Hindlimb muscle (tissue), 1 donor: ENCODE measurements at places on chromosomes 7 and 10.

DNA sequence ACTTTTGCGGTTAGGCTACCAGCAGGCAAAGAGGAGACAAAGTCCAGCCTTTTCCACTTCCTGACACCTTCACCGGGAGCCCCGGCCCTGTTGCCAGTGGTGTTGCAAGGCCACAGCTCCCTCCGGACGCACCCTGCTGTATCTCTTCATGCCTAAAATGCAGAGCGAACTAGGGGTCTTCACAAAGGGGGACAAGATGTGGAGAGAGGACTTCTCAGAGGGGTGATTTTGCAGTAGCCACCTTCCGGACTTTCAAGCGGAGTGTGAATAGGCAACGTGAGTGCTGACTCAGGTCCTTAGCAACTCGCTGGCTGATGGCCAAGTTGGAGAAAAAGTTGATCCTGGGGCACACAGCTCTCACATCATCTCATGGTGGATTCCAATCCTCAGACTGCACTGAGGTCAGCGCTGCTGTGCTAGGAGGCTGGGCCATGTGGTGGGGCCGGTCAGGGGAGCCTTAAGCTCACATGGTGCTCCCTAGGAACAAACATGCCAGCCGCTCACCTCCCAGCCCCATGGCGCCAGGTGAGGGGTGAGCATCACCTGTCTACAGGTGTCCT, 166.3 kb downstream of the LCOR start:
- DNase-seq, result no peak

GRCh38 chr7:95691464-95691863, 80.9 kb upstream of the DYNC1I1 start:
- no peak for DNase-seq

DNA sequence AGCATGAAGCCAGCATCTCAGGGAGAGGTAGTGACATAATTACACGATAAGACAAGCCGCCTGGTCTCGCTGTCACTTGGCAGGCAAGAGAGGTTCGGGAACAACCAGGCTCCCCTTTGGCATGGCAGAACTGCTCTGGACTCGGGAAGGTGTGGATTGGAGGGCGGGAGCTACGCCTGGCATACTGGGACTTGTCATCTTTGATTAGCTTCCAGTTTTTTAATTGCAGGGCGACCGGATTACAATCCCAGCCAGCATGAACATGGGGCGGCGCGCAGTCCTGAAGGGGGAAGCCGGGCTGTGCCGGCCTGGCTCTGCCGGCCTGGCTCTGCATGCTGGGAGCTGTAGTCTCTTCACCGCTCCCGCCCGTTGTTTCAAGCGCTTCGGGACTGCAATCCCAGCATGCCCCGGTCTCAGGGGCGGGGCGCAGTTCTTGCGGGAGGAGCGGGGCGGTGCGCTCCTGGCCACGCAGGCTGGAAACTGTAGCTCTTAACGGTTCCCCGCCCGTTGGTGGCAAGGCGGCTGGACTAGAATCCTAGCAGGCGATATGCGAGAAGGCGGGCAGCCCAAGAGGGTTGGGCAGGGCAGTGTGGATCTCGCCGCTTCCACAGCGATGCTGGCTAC, 45.5 kb upstream of the ZNF716 start:
- DNase-seq, result no peak

- no peak for DNase-seq
Observed at GRCh38 chr10:93762979-93763391, 5.2 kb downstream of the LGI1 start.

DNA sequence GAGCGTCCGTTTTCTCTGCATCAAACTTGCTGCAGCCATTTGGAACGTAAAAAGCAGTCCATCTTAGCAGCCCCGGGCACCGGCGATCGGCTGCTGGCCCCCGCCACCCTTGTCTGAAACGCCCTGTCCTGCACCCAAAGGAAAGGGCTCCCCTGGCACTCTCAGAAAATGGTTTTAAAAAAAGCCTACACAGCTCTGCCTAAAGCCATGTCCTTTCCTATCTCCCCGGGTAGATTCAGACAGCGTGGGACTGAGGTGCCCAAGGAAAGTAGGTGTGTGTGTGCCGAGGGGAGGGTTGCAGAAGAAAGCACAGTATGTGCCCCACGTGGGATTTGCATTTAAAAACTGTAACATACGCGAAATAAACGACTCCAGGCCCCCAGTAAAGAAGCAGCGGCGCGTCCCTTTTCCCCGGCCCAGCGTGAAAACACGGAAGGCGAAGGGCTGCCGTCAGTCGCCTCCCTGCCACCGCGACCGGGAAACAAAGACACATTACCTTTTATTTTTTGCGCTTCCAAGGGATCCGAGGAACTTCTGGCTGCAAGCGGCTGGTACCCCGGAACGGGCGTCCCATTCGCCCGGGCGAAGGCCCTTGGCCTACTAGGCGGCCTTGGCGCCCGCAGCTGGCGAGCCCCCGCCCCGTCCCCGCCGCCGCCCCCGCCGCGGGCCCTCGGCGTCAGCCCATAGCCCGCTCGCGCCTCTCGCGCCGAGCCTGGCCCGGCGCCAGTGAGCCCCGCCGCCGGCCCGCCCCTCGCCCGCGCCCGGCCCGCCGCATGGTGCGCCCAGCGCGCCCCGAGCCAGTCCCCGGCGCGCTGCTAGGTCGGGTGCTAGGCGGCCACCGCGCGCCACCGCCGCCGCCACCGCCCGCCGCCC, 304.6 kb downstream of the PRPF18 start:
- DNase-seq, result peak; percentile 38

DNA sequence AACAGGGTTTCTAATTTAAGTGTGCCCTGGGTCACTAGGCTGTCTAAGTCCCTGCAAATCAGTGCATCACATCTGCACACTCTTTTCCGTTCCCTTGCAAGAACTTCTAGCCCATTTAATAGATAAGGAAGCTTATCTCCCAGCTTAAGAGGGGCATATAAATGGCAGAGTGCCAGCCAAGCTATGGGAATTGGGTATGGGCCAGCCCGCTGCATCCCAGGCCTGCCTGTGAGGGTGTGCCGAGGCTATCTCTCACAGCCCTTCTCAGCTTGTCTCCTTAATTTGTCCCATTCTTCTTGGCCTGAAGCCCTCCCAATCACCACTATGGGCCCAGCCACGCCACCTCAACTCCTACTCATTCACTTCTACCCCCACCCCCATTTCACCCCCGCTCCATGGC, 14.7 kb downstream of the AQP1 start:
- DNase-seq, result no peak

DNA sequence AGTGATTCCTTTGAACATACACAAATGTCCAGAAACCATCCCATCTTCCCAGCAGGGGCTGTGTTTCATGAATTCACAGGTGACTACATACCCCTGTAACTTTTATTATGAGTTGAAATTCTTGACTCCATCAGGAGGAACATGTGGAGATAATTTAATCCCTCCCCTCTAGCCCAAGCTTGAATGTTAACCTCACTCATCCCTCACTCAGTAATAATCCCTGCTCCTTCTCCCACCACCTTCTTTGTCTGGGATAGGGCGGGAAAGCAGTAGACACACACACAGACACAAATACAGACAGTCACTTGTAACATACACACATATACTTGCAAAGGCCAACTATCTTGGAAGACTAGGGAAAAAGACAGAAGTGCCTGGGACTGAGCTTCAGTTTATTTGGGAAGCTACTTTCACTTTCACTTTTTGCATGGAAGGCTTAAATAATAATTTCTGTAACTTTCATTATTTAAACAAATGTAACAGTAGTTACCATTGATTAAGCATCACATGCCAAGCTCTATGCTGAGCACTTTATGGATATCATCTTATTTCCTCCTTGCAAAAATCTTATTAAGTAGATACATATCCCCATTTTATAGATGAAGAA, 7.3 kb downstream of the AASS start:
- peak; percentile 15 for DNase-seq

DNA sequence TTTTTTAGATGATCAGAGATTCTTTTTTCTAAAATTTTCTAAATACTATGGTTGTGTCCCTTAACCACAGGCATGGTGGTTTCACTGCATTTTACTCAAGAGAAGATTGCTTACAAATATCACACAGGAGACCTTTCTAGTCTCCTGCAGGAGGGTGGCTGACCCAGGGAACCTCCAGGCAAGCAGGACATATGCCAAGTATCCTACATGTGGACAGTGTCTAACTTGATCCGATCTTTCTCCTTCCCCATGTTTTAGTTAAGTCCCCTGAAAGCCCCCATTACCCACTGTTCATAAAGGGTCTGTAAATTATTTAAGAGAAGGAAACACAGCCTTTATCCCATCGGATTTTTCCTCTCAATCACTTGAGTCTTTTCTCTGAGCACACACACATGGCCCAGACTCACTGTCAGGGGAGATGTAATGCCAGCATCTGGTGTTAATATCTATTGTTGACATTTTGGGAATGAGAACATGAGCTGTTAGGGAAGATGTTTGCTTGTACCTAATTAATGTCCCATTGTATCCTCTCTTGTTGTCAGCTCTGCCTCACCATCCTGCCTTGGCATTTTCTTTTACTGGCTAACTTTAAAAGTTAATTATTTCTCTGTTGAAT, 755.2 kb downstream of the AUTS2 start:
- DNase-seq, result no peak

GRCh38 chr7:141754939-141755338, 9.0 kb upstream of the TAS2R3 start:
- no peak for DNase-seq

GRCh38 chr10:50325449-50326171, 74.3 kb upstream of the ASAH2 start:
- DNase-seq, result no peak

DNA sequence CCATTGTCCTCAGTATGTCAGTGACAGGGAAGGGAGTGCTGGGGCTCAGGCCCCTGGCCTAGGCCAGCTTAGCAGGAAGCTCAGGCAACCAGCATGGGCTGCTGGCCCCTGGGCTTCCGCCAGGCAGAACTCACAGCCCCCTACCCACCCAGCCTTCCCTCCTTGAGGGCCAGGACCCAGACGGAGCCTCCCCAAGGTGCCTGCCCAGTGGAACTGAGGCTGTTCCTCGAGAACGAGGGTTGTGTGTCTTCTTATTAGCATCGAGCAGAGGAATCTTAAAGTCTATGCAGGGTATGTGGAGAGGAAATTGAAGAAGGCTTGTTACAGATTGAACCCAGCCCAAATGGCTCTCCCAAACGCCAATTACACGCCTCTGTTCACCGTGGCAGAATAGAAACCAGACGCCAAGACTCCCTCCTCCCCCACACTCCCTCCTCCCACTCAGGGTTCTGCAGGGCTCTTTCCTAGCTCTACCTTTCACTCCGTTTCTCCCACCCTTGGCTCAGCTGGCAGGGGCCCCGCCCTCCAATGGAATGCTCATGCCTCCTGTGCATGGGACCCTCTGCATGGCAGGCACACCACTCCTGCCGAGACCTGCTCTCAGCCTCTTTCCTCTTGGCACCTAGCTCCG, 134.4 kb downstream of the ZMIZ1 start:
- DNase-seq, result no peak

DNA sequence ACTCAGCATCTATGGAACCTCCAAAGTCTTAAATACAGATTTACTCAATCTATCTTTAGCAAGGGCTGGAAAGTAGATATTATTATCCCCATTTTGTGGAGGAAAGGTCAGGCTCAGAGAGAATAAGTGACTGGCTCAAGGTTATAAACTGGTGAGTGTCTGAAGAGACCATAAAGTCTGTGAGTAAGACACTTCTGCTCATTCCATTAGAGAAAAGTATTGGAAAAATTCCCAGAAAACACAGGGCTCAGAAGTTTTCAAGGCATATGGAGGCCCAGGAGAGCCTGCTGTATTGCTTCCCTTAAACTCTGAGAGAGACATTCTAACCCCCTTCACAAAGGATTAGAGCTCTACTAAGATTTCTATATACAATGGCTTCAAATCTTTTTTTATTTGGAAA, 134.8 kb downstream of the PCDH15 start:
- DNase-seq, result peak; percentile 9

DNA sequence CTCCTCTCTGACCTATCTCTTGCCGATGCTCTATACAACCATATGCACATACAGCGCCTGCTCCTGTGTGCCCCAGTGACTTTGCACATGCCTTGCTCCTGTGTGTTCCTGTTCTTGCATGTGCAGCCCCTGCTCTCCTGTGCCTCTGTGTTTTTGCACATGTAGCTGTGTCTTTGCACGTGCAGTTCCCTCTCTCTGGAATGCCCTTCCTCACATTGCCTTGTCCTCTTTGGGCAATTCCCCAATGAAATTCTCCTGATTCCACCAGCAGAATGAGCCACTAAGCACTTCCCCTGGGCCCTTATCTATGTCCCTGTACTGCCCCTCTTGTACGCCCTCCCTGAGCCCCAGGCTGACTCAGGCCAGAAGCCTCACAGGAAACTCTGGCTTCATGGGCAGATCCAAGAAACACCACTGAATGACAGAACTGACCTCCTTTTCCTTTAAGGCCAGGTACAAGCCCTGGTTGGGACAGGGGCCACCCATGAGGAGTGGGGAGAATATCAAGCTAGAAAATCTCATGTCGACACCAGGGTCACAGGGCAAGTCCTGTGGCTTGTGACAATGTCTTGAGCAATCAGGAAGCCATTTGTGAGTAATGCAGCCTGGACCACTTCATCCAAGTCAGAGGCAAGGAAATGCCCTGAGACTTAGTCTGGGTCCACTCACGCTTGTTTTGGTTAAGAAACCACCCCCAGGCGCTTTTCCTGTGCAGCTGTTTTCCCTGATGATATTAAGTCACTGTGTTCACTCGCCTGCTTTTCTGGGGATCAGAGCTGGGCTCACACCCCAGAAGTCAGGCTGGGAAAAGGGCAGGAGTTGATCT, 1.9 kb upstream of the ARHGAP22 start:
- no peak for DNase-seq

- DNase-seq, result no peak
Observed at GRCh38 chr10:31677195-31678138, 251.2 kb downstream of the ARHGAP12 start.

DNA sequence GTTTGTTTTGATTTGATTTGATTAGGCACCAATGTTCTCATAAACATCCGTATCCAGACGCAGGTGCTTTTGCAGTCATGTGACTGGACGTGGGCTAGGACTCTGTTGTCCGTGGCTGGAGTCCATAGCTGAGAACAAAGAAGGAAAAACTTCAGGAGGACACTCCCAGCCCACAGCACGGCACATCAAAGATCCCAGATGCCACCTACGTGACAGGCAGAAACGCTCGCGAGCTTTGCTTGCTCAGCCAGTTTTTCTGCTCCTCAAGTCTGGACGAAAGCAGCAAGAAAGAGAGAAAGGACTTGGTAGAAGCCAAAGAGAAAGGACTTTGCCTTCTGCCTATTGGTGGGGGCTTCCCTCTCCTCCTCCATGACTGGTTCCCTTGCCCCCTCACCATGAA, 6.9 kb upstream of the ZKSCAN1 start:
- no peak for DNase-seq

- DNase-seq, result peak; percentile 28
Observed at GRCh38 chr7:141685285-141686023, 16.5 kb downstream of the DENND11 start.

GRCh38 chr7:50353201-50353600, 48.7 kb downstream of the IKZF1 start:
- no peak for DNase-seq

GRCh38 chr7:115081772-115082171, 159.9 kb downstream of the MDFIC start:
- DNase-seq, result no peak

DNA sequence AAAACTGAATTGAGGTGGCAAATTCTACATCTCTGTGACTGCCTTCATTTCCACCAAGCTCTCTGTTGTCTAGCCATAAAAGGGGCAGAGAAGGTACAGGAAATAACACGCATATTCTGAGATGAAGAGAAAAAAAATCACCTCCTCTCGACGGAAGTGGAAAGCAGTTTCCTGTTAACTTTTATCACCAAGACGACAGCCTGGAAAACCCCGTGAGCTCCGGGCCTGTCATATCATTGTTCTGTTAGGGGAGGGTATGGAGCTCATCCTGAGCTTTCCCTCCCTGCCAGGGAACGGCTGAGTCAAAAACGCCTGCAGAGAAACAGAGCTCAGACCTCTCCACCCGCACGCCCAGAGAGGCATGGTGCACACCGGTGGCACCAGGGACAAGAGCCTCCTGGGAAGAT, 200.3 kb downstream of the PRPF18 start:
- no peak for DNase-seq

GRCh38 chr7:16465469-16466361, at the start of gene SOSTDC1:
SOSTDC1 (minus strand) TSS chr7:16465738; CDS start chr7:16465668, 70 bp downstream.
- DNase-seq, result peak; percentile 80
